ENCODE measurements at places on chromosomes 3 and 15.

DNA sequence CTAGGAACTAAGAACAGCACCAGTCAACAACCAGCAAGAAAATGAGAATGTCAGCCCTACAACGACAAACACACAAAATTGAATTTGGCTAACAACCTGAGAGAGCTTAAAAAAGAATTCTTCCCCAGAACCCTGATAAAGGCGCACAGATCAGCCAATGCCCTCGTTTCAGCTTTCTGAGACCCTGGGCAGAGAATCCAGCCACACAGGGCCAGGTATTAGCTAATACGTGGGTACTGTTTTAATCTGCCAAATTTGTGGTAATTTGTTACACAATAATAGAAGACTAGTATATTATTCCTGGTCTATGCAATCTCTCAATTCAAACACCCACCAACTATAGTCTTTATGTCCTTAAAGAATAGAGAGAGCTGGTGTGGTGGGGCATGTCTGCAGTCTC is 291.6 kb upstream of the GADL1 start:
- no peak for DNase-seq

GRCh38 chr3:126135406-126136076 is 44.8 kb downstream of the ALDH1L1 start:
- DNase-seq = no peak

DNA sequence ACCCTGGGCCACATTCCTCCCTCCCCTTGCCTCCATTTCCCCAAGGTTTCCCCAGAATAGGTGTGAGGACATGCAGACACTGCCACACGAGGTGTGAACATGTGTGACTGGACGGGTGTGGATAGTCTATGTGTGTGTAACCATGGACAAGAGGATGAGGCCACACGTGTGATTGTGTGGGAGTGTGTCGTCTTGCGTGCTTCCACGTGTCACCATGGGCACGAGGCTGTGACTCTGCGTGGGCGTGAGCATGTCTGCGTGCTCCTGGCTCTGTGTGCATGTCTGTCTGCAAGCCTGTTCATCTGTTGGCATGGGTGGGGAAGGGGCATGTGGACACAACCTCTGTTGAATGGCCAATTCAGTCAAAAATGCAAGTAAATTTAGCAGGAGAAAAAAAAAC is 6.2 kb upstream of the MYL3 start:
- no peak for DNase-seq

- no peak for DNase-seq
Observed at GRCh38 chr15:92449476-92449875, 55.8 kb downstream of the ST8SIA2 start.

- DNase-seq = peak; percentile 59
Observed at GRCh38 chr3:156551746-156552145, 3.2 kb downstream of the SSR3 start.

DNA sequence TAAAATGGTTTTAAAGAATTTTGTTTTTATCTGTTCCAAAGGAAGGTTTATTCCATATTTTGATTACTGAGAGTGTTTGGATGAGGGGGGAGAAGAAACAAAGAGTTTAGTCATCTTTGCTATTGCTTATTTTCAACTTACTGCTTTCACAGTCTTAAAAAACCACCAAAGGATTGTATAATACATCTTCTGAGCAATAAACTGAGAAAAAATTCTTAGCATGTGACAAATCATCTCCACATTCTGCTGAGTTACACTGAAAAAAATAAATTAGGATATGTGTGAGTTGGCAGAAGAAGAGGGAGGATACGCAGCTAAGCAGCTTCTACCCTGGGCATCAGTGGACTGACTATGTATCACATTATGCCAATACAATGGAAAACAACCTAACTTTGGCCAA is 23.2 kb upstream of the ACTC1 start:
- DNase-seq = peak; percentile 66

DNA sequence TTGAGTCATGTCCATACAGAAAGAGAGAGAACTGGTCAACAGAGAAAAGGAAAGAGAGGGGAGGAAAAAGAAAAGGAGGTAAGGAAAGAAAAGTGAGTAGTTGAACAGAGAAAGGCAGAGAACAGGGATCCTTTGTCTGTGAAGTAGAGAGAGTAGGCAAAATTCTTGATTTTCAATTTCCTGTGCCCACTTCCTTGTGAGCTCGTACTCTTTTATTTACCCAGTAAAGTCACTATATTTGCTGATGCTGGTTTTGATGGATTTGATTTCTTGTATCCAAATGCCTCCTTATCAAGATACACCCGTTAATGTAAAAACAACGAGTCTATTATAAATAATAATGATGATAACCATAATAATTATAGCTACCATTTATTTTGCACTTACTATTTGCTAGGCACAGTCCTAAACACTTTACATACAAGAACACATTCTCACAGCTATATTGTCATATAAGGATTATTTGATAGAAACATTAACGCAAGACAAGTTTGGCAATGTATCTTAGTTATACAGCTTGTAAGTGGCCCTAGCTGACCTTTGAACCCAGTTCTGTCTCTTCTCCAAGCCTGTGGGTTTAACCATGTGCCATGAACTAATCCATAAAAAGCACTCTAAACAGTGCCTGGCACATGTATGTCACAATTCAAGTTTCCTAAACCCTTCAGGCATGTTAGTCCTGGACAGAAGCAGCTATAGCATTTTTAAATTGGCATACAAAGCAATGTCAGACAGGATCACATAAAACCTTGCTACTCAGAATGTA is 6.7 kb upstream of the P2RY1 start:
- no peak for DNase-seq

- no peak for DNase-seq
Observed at GRCh38 chr3:180199417-180199995, 162.8 kb upstream of the PEX5L start.

DNA sequence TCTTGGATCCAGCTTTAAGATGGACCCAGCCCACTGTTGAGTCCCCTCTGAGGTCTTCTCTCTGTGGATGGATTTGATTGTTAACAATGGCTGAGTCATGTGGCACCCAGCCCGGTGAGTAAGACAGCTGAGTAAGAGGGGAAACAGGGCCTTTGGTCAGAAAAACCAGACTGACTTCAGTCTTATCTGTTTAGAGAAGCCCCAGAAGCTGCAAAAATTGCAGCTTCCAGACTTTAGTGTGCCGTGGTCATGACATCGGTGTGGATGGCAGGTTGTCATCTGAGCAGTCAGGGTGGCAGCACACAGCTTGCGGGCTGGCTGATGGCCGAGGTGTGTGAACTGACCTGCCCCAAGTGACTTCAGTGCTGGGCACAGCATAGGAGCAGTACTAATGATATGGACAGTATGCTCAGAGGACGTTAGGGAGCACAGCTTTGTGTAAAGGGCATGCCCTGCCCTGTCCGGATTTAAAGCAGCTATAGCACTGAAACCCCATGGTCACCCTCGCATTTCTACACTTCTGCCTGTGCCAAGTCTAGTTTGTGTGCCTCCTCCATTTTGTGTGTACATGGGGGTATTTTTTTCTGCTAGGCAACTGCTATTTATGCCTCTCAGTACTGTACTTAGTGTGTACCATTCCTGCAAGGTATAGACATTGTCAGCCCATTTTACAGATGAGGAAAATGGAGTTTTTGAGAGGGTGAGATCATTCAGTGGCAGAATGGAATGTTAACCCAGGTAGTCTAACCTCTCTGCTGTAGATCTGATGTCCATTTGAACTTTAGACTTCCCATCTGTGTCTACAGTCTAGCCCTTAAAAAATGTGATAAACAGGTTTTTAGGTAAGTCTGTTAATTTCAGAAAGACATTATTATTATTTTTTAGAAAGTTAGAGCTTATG is 44.4 kb downstream of the FLNB start:
- DNase-seq = peak; percentile 96

- no peak for DNase-seq
Observed at GRCh38 chr3:142566096-142566495, 12.4 kb downstream of the ATR start.

DNA sequence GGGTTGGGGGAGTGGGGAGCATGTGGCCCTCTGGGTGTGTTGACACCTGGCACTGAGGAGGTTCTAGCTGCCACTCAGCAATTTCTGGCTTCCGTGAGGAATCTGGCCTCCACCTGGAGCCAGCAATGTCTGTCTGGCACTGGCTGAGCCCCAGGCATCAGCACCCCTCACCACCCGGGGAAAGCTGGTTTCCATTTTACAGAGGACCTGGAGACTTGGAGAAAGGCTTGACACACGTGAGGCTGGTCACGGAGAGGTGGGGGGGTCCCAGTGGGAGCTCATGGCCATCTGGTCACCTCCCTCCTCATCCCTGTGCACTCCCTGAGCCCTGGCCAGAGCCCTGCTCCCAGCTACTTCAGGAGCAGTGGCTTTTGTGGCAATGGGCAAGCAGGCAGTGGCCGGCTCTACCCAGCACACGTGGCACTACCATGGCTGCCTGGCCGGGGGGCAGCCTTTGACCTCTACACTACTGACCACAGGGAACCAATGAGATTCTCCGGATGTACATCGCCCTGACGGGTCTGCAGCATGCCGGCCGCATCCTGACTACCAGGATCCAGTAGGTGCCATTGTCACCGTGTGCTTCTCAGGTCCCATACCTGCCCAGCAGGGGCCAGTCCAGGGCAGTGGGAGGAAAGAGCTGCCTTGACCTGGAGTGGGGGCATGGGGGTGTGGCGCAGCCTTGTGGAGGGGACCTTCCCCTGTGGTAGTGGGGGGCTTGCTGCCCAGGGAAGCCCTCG is 28.5 kb downstream of the ACAD9 start:
- DNase-seq = no peak

DNA sequence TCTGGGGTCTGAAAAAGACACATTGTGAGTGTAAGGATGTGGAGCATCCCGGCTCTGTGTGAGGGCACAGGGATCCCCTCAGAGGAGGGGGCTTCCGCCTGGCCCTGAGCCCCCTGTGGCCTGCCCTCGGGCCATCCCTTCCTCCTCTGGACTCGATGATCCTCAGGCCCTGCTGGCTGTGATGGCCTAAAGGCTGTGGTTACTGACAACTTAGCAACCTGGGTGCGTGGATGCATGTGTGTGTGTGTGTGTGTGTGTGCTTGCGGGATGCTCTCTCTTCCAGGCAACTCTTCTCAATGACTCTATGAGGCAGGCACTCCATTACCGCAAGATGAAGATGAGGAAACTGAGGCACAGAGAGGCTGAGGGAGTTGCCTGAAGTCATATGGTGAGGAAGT is 66.0 kb downstream of the ASB7 start:
- DNase-seq = no peak

- peak; percentile 71 for DNase-seq
Observed at GRCh38 chr3:195715583-195716266, 5.1 kb upstream of the MUC20 start.

DNA sequence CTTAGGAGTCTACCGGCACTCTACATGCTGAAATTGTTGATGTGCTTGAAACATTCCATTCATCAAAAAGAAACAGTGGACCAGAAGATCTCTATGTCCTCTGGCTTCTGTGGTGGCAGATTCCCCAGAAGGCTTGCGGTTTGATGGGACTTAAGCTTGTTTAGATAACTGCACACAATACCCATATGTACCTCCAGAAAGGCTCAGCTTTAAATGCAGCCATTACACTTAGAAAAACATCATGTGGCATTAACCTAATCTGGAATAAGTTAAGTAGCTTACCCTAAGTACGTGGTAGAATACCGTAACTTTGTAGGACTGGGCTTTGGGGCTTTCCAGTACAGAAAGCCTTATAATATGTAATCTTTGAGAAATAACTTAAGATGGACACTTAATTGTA is 187.3 kb downstream of the RBMS3 start:
- peak; percentile 79 for DNase-seq

DNA sequence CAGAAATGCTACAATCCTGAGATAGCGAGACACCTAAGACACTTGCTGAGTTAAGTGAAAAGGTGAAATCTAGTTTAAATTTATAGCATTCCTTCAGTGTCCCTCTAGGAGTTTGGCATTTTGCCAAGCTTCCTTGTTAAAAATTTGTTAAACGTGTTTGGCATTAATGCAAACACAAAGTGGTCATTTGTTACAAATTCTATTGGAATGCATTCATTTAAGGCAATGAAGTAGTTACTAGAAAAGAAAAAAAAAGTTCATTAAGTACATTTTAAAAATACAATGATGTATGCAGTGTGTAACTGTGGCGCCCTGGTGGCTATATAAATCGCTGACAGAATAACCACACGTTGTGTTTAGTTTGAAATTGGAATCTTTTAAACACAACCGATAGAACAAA is 31.3 kb upstream of the WNT5A start:
- no peak for DNase-seq

GRCh38 chr3:126270145-126270811 is 86.9 kb downstream of the KLF15 start:
- no peak for DNase-seq

DNA sequence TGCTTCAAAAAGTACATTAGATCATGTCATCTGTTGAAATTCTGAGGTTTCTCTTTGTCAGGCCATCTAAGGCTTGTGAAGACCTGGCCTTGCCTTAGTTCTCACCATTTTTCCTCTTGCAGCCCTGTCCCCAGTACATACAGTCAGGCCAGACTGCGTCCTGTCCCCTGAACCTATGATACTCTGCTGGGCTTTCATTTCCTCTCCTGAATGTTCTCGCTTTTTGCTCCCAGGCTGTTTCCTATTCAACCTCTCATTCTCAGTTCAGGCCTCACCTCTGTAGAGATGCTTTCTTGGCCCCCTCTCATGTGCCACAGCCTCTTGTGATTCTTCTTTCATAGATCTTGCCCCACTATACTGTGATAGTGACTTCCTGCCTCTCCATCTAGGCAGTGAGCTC is 648.8 kb upstream of the KCNMB2 start:
- no peak for DNase-seq

- DNase-seq = no peak
Observed at GRCh38 chr3:191873736-191874135, 412.8 kb downstream of the PYDC2 start.

DNA sequence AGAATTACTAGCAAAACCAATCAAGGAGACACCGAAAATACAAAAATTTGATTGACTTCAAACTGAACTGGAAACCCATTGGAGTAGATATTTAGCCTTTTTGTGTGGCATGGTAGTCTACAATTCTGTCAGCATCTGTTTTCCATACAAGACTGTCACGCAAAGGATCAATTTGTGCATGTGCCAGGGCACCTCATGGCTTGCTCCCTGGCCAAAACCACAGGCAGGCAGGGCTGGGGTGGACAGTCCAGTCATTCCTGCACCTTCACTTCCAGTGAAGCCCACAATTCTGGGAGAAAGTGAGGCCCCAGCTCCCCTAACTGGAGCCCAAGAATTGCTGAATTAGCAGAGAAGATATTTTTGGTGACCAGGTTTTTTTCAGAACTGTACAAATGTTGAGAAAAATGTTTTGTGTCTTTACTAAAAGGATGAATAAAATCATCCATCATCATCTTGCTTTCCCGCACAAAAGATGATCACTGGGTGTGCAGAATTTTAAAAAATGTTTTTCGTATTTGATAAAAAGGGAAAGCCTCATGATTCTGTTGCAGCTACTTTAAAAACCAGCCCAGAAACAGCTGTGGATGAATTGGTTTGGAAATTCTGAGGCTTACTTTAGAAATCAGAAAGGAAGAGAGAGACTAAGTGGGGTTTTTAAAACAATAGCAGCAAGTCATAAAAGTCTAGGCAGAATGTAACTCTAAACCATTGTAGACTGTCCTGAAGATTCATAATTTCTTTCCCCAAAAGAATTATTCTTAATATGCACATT is 86.4 kb downstream of the PCCB start:
- DNase-seq = no peak

GRCh38 chr15:68416158-68416535 is 15.8 kb downstream of the ITGA11 start:
- no peak for DNase-seq
